ENCODE measurements at places on chromosomes 5 and 9. TPM values are rescaled to one million over a fixed set of nuclear protein-coding genes. Genes with fewer than 3 reads are reported as not detected.
A peak's percentile ranks its signal among the peaks of the same experiment; 100 is the strongest.

DNA sequence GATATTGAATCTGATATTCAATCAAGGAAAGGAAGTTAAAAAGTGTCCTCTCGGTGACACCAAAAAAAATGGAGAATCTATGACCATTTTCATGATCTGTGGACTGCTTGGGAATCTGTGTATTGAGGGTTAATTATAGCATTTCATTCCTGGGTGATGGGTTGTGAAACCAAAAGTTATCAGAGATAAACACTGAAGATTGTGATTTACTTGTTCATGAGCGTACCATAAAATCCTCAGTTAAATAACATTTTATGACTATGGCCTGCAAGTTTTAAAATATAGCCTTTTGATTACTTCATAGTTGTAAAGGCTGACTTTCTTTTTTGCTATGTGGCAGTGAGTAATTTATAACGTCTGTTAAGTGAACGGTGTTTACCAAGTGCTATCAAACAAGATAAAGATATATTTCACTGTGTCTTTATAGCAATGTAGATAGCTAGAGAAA lies 267.9 kb upstream of the SEMA6A start:
- no peak for DNase-seq

- no peak for DNase-seq
These were observed 37.6 kb upstream of the ANGPTL2 start for GRCh38 chr9:127159949-127160610.

DNA sequence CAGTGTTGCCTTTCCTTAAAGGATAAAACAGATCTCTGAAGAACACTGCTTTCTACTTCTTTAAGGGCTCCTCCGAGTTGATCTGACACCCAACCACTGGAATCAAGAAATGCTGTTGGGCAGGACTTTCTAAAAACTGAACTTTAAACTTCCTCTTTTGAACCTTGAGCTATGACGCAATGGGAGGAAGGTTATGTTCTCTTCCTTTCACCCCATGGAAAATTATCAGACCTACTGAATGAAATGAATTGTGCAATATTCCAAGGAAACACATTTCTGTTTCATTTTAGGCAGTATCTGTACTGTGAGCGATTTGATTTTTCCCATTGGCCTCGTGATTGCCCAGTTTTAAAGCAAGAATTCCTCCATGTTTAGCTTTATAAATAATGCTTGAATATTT lies 206.0 kb upstream of the PRR16 start:
- DNase-seq: no peak

- no peak for DNase-seq
These were observed 207.9 kb upstream of the EFNA5 start for GRCh38 chr5:107878661-107879060.

GRCh38 chr9:68626526-68626925 lies 78.5 kb upstream of the PIP5K1B start:
- no peak for DNase-seq

- no peak for DNase-seq
These were observed 3.9 kb downstream of the MCIDAS start for GRCh38 chr5:55222985-55223811.

- no peak for DNase-seq
These were observed 975 bp downstream of the TPRN start for GRCh38 chr9:137199411-137200121.

DNA sequence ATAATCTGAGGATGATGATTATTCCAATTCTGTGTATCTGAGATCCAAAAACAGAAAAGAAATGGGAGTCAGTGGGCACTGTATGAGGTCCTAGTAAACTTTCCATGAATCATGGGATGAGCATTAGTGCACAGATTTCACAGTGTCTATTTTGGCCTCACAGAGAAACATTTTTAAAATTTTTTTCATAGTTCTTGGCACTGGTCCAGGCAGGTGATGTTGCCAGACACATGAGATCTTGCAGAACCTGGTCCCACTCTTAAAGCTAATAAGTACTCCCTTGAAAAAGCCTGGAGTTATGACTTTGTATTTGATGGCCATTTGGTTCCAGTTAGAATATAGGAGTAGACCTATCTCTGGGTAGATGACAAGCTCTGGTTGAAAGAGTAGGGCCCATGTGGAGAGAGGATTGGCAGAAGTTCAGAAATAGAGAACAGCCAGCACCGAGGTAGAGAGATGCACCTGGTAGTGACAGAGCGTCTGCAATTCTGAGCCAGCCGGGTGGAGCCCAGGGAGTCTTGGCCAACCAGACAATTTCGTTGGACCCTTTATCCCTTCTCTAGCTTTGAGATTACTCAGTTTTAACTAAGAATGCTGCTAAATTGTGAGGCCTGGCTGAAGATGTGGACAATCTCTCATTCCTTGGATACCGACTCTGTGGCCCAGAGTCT lies 6.3 kb upstream of the TNFSF15 start:
- no peak for DNase-seq

DNA sequence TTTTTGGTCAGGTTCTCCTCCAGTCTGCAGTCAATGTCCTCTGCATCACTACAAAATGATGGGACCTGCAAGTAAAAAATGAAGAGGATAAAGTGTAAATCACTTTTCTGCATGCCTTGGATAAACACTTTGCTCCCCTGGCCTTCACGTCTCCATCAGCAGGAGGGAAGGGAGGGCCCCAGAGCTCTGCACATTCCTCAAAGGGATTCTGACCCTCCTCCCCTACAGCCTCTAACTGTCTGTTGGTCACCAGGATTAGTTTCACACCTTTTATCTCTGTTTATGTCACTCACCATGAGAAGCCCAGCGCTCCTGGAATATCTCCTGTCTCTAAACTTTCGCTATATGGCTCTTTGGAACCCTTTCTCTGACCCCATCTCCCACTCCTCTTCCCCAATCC lies 103.3 kb downstream of the SVEP1 start:
- DNase-seq: no peak

GRCh38 chr5:175257128-175257846 lies 186.7 kb downstream of the DRD1 start:
- DNase-seq: no peak

DNA sequence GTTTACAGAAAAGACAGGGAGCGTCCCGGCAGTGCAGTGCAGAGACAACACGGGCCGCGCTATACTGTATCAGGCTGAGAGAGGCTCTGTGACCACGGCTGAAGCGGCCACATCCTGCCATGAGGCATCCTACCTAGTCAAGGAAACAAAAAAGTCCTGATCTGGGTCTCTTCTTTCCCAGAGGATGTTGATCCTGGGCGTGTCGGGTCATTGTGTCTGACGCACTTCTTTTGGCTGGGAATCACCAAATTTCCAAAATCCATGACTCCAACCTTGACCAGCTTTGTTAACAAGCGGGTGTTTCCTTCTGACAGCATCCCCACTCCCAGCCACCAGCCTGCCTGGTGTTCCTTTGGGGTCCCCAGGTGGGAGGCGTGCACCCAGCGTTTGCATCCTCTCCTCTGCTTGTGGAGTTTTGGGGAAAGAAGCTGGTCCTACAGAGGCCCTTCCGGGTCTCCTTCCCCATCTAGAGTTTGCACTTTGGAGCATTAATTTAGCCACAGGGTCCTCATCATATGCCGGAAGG lies 91.4 kb upstream of the RAI14 start:
- no peak for DNase-seq

DNA sequence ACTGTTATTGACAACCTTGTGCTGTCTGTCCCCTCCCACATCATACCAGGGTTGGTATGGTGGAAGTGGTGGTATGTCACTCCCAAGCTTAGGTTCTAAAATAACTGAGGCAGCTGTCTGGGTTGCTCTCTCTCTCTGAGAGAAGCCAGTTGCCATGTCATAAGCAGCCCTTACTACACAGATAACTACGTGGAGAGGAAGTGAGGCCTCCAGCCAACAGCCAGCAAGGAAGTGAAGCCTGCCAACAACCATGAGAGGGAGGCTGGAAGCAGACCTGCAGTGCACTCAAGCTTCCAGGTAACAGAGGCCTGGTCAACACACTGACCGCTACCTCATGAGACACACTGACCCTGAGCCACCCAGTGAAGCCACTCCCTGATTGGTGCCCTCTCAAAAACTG lies 18.6 kb downstream of the CTNNAL1 start:
- DNase-seq: peak; percentile 61

- DNase-seq: no peak
These were observed 172.0 kb upstream of the KLF9 start for GRCh38 chr9:70586476-70586875.

DNA sequence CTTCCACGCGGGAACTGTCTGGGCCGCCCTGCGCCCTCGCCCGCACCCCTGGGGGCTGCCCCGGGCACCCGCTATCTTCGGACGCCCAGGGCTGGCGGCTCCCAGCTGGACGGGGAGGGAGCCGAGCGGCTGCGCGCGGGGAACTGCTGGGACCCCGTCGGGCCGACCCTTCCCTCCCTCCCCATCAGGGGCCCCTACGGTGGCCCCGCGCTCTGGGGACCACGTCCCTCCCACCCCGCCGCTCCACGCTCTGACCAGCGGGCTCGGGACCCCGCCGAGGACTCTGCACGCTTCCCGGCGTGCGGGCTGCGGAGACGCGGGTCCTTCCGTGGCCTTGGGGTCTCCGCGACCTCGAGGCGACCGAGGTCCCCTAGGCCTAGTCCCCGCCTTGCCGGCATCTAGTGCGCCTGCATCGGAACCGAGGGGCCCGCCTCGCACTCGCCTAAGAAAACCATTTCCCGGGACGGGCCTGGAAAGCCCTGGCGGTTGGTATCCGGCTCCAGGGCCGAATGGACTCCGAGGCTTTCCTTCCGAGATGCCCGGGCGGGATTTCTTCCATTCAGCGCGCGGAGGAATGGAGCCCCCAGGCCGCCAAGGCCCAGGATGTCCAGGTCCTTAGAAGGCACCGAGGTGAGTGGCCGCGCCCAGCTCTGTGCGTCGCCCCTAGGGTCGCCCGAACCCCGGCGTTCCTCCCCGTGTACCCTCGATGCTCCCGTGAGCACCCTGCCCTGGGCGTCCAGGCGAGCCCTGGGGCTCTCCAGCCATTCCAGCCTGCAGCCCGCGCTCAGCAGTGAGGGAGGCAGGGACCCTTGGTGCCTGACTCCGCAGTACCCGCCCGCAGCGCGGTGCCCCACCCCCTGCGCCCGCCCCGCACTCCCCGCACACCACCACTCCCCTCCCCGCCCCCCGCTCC lies 705 bp upstream of the SLC6A3 start:
- peak; percentile 71 for DNase-seq

- no peak for DNase-seq
These were observed 1.3 kb downstream of the LCP2 start for GRCh38 chr5:170296036-170296934.

TLR4 gene
- polyA plus RNA-seq: 8.6 TPM

SLC6A18 gene
- not detected for polyA plus RNA-seq

UNC5A gene
- 0.94 TPM for polyA plus RNA-seq

SPATA31D4 gene
- polyA plus RNA-seq: not detected

DEPDC1B gene
- polyA plus RNA-seq: 9.8 TPM

HAUS6 gene
- polyA plus RNA-seq: 17.9 TPM

TAF11L10 gene
- polyA plus RNA-seq: not detected

Measured in left lung (tissue), 14 donors.